ENCODE measurements at places on chromosomes 2 and 18. TPM values are rescaled to one million over a fixed set of nuclear protein-coding genes. Genes with fewer than 3 reads are reported as not detected.
A peak's percentile ranks its signal among the peaks of the same experiment; 100 is the strongest.

The TMEM178A gene
- polyA plus RNA-seq, result 0.04 TPM

GRCh38 chr18:38481576-38481975, 916.0 kb upstream of the CELF4 start:
- DNase-seq, result no peak

DNA sequence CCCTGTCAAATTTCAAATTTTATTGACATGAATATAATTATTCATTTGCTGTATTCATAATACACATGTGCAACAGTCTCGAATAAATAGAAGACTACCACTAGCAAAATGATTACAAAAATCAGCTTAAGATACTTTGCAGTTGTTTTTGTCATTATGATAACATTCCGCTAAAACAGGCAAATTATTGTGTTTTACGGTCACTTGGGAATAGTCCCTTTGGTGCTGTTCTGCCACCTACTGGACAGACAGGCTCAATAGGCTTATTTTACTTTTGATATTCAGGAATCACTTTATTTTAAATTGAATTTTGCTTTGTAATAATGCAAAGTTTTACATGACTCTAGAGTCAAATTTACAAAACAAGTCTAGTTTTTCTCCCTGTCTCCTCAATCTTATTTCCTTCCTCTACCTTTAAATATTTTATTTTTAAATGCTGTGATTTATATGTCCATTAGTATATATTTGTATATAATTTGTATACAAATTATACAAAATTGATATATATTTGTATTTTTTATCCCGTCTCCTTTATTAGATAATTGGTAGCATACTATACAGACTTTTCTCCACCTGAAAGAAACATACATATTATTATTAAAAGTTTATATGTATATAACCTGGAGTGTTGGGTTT, 456.3 kb downstream of the DLGAP1 start:
- no peak for DNase-seq

DNA sequence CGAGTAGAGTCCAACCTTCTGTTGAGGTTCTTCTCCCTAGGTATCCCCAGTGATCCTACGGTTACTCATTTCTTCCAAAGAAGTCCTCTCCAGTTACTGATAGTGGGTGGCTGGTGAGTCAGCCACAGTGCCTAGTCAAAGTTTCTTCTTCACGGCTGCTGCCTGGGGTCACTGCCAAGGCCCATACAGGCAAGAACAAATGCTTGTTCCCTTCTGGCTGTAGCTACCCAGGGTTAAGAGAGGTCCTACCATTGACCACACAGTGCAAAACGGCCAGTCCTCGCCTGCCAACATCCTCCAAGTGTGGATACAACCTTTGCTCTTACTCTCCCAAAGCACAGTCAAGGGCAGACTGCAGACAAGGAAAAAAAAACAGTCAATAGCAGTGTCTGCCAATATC, 2.9 kb upstream of the PTPN4 start:
- DNase-seq, result peak; percentile 68

The SLC19A3 gene
- 0.09 TPM for polyA plus RNA-seq

- no peak for DNase-seq
Observed at GRCh38 chr2:211333377-211333776, 777.0 kb downstream of the CPS1 start.

The PCARE gene
- polyA plus RNA-seq, result not detected

GRCh38 chr2:166784296-166784946, 103.9 kb upstream of the XIRP2 start:
- no peak for DNase-seq

The EIF4E2 gene
- polyA plus RNA-seq, result 83.3 TPM

DNA sequence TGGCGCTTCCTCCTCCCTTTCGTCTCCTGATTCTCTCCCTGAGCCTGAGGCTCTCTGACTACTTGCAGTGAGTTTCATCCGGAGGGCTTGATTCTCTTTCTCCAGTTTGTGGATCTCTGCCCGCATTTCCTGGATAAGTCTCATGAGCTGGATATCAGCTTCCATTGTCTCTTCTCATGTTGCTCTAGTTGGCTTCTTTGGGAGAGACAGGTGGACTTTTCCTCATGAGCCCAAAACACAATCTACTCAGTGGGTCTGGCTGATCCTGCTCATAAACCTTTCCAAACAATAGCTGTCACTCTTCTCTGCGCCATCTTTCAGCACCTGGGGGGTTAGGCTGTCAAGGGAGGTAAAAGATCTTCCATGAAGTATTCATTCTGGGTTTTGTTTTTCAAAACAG, at the start of gene CCDC195:
CCDC195 (minus strand) TSS at position 165 of the 400 bp plus-strand sequence; CDS start at position 165, 0 bp downstream.
- no peak for DNase-seq

The C2orf72 gene
- not detected for polyA plus RNA-seq

All from foreskin keratinocyte (primary cell).